ENCODE measurements at places on chromosomes 16 and 17.
A peak's percentile ranks its signal among the peaks of the same experiment; 100 is the strongest.

DNA sequence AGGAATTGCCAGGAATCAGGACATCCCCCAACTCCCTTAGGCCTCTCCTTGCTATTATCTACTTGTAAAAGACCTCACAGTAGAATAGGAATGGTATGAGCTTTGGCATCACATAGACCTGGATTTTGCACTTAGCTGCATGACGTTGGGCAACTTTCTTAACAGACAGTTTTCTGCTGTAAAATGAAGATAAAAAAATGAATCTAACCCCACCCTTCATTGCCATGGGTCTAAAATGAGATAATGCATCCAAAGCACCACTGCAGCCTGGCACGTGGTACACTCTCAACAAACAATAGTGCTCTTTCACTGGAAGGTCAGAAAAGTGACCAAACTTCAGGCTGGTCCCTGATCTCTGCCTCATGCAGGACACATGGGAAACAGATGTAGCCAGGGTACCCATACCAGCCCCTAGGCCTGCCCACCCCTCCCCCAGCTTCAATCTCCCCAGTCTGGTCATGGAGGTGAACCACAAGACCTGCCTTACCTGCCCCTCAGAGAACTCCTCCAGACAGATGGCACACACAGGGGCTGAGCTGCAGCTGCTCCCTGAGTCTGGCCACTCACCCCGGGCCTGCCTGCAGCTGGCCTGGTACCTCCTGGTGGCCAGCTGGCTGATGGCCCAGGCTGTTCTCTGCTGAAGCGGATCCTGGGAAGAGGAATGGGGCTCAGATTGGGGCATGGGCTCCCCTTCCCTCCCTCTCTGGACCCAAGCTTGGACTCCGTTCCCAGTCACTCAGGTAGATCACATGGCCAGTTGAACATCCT is 8.5 kb upstream of the SUPT4H1 start:
- DNase-seq: no peak

DNA sequence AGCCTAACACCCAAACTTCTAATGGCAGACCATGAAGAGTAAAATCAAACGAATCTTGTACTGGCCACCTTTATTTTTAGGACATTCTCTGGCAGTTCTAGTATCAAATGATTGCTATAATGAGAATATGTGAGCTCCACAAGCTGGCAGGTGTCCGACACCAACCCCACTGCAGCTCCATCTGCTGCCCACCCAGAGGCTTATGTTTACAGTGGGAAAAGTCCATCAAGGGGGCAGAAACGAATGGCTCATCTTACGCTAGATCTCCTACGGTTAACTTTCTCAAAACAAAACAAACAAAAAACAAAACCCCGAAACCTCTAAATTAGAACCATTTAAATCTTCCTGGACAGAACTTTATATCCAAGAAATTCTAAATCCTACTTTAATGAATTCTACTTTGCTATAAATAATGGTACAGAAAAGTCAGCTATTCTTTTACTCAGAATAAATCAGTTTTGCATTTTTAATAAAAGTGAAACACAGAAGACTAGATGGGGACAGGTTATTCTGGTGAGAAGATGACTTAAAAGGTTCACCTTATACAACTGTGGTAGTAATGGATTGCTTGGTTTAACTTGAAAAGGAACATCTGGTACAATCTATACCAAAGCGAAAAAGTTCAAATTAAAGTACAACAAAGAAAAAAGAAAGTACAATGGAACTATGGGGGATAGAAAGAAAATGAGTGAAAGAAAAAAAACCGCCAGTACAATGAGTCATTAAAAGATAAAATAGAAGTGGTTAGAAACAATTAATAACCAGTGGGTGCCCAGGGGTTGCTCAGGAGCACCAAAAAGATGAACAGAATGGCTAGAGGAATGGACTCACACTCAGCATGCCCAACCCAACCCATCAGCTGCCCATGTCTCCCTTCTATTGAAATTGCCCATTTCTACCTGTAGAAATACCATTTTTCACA is 40.2 kb downstream of the GRB2 start:
- DNase-seq: peak; percentile 21

DNA sequence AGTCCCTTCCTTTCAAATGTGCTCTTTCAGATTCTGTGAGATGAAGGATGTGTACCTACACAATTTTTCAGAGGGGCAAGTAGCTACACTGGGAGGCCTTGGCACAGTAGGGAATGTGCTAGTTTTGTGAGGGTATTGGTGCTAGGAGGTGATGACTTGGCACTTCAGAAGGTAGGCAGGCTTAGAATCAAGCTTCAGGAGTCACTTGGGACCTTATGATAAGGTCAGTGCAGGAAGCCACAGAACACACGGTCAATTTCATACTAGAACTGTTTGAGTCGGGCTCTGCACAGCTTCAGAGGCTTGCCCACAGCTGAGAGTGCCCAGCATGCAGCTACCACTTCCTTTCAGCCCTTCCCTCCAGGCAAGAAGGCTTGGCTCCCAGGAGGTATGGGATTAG is 6.1 kb downstream of the CMTM1 start:
- DNase-seq: no peak

GRCh38 chr16:27335349-27336053 is 21.7 kb downstream of the IL4R start:
- DNase-seq: no peak

DNA sequence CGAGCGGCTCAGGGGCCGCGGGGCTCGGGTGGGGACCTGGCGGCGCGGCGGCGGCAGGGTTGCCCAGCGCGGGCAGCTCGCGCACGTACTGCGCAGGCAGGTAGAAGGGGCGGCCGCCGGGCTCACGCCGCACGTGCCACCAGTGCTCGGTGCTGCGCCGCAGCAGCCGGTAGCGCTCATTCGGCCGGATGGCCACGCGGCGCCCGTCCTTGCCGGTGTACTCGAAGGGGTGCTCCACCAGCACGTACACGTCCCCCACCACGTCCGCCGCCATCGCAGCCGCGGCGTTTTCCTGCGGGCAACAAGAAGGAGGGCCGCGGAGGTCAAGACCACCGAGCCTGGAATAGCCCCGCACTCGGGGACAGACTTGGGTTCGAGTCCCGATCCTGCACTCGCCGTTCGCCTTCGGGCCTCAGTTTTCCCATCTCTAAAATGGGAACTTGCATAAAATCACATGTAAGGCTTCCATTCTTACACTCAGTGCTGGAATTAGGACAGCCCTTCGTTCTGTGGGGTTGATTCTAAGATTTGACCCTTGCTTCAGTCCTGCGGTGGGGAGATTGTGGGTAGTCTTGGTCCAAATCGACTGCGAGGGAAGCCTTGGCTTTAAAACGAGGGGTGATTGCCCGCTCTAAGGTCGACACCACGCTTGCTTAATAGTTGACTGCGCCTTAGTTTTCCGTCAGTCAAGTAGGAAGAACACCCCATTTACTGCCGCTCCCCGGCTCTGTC is 2.5 kb downstream of the ARHGAP27 start:
- DNase-seq: no peak

- no peak for DNase-seq
These were observed 32.6 kb downstream of the DCUN1D3 start for GRCh38 chr16:20867585-20867984.

- DNase-seq: no peak
These were observed 32.9 kb downstream of the PCTP start for GRCh38 chr17:55783684-55784245.

DNA sequence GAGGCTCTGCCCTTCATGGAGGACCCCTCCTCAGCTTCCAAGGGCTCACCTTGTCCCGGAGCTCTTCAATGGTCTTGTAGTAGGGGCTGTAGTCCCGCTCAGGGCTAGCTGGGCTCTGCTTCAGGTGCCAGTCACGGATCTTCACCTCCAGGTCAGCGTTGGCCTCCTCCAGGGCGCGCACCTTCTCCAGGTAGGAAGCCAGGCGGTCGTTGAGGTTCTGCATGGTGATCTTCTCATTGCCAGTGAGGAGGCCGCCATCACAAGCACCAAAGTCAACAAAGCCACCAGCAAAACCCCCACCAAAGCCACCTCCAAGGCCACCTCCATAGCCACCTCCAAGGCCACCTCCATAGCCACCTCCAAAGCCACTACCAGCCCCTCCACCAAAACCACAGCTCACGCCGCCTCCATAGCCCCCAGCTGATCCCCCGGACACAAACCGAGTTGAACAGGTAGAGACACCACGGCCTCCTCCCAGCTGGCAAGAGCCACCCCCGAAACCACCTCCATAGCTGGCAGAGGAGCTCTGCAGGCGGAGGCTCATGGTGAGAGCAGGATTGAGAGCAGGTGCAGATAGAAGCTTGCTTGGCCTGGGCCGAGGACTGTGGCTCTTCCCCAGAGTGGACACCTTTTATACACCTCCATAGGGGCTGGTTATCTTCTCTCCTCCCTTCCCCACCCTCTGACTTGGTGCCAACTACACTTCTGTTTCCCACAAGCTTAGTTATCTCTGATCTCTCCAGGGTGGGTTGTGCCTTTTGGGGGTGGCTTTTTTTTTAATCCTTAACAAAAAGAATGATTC is at the start of gene KRT13:
Gene KRT13, minus strand, starts transcription at position 606 of the 802 bp plus-strand sequence. Its CDS starts 62 bp downstream, at position 544.
- no peak for DNase-seq

GRCh38 chr17:66187718-66188117 is 4.2 kb downstream of the CEP112 start:
- no peak for DNase-seq

- DNase-seq: no peak
These were observed 159.2 kb downstream of the CYLD start for GRCh38 chr16:50901062-50901461.

DNA sequence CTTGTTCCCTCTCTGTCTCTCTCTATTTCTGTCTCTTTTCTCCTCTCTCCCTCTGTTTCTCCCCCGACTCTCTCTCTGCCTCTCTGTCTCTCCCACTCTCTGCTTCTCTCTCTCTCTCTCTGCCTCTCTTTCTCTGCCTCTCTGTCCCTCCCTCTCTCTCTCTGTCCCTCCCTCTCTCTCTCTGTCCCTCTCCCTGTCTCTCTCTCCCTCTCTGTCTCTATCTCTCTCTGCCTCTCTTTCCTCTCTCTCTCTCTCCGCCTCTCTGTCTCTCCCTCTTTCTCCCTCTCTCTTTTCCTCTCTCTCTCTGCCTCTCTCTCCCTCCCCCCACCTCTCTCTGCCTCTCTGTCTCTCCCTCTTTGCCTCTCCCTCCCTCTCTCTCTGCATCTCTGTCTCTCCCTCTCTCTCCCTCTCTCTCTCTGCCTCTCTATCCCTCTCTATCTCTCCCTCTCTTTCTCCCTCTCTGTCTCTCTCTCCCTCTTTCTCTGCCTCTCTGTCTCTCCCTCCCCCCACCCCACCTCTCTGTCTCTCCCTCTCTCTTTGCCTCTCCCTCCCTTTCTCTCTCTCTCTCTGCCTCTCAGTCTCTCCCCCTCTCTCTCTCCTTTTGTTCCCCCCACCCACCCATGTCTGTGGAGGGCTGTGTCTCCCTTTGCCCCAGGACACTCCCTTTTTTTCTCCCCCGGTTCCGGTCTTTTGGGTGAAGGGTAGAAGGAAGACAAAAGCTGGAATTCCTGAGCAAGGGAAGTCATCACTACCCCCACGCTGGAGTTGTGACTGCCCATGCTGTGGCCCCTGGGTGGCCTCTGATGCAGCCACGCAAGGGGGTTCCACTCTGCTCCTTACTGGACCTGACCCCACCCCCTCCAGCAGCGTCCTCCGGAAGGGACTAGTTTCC is 27.1 kb upstream of the MGAT5B start:
- DNase-seq: peak; percentile 45

DNA sequence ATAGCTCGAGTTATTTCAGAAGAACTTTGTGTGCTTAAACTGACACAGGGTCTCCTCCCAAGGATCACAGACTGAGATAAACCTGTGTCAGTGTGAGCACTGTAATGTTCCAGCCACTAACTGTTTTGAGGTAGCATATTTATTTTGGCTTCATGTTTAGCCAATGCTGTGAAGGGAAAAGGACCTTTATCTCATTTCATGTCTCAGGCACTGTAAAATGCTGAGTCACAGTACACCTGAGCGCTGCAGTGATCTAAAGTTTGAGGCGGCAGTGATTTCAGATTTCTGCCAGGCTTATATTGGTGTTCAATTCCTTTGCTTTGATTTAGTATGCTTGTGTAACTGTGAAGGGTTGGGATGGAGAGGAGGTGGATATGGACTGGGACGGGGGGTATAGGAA is 3.1 kb upstream of the DNAJA2 start:
- no peak for DNase-seq

- no peak for DNase-seq
These were observed 37.3 kb downstream of the PIEZO1 start for GRCh38 chr16:88747588-88748301.

- DNase-seq: no peak
These were observed 895 bp downstream of the BRD7 start for GRCh38 chr16:50367777-50368409.

DNA sequence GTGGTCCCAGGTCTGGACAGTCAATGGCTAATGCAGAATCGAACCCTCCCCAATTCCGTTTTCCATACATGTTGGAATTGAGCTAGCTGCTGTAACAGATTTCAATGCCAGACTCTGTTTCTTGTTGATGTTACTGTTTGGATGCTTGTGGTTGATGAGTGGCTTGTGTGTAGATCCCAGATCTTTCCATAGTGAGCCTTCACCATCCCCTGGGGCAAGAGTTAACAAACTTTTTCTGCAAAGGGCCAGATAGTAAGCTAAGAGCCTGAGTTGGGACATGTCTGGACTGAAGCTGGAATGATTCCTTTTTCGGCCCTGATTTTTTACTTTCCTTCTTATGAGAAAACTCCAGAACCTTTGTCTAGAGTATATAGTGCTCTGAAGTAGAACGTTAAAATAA is 296.3 kb downstream of the CPPED1 start:
- no peak for DNase-seq

GRCh38 chr16:10168258-10168657 is 14.0 kb downstream of the GRIN2A start:
- DNase-seq: no peak

DNA sequence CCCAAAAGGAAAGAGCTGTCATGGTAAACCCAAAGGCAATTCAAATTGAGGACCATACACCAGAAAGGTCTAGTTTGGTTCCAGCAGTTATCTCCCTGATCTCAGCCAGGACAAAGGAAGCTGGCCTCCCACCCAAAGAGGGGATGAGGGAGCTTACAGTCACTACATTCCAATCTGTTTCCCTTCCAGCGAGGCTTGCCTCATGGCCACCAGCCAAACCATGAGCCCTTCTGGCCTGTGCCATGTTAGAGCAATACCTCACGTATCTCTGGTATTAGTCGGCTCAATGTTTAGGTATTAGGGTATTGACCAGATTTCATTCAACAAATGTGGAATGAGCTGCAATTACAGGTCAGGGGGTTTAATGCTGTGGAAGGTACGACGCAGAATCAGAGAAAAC is 8.4 kb downstream of the NDUFAB1 start:
- no peak for DNase-seq

GRCh38 chr16:80366023-80366422 is 174.8 kb upstream of the DYNLRB2 start:
- DNase-seq: no peak

GRCh38 chr16:85057212-85057889 is 29.8 kb downstream of the KIAA0513 start:
- no peak for DNase-seq
